ENCODE measurements at places on chromosomes 6 and 20. TPM values are rescaled to one million over a fixed set of nuclear protein-coding genes. Genes with fewer than 3 reads are reported as not detected.

HLA-DMA gene
- total RNA-seq = 9.2 TPM

ANKRD66 gene
- total RNA-seq = not detected

C20orf144 gene
- total RNA-seq = not detected

HSPA12B gene
- total RNA-seq = 13.4 TPM

ACTL10 gene
- 0.79 TPM for total RNA-seq

SLC22A7 gene
- total RNA-seq = not detected

ZC3H12D gene
- total RNA-seq = 1.3 TPM

ARMC12 gene
- total RNA-seq = not detected

SLC17A2 gene
- total RNA-seq = not detected

DEFB114 gene
- not detected for total RNA-seq

PLN gene
- 560 TPM for total RNA-seq

DAAM2 gene
- total RNA-seq = 9.7 TPM

KIFC1 gene
- total RNA-seq = 1.6 TPM

PIM1 gene
- 46.2 TPM for total RNA-seq

SOBP gene
- 8.2 TPM for total RNA-seq

GHRH gene
- 3.6 TPM for total RNA-seq

FAM83C gene
- total RNA-seq = not detected

F13A1 gene
- 30.4 TPM for total RNA-seq

SULF2 gene
- 33.7 TPM for total RNA-seq

HLA-G gene
- not detected for total RNA-seq
